ENCODE measurements at places on chromosomes 7 and 10.

DNA sequence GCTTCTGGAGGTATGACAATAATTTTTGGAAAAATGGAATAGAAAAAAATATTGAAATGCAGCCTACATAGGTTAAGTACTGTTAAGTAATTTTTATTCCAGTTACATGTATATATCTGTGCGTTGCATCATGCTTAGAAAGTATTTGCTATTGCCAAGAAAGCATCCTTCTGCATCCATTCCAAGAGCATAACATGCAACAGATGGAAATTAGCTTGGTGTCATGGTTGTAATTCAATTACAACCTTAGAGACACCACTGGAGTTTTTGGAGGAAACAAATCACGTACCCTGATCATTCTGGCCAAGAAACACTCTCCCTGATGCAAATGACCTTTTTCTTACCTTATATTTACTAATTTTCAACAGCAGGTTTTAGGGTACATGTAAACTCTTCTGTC is 1.7 kb downstream of the AKR1B1 start:
- DNase-seq: no peak

GRCh38 chr10:71312811-71313789 is 6.0 kb upstream of the SLC29A3 start:
- DNase-seq: no peak

- DNase-seq: no peak
These were observed 17.5 kb downstream of the LAMB4 start for GRCh38 chr7:108112683-108113082.

- no peak for DNase-seq
These were observed 507.0 kb upstream of the KLF6 start for GRCh38 chr10:4291990-4292389.

GRCh38 chr10:99920901-99921300 is 88.8 kb downstream of the DNMBP start:
- no peak for DNase-seq
